ENCODE measurements at places on chromosomes 11 and 22. TPM values are rescaled to one million over a fixed set of nuclear protein-coding genes. Genes with fewer than 3 reads are reported as not detected.

P4HA3 gene
- total RNA-seq: 0.85 TPM

DNA sequence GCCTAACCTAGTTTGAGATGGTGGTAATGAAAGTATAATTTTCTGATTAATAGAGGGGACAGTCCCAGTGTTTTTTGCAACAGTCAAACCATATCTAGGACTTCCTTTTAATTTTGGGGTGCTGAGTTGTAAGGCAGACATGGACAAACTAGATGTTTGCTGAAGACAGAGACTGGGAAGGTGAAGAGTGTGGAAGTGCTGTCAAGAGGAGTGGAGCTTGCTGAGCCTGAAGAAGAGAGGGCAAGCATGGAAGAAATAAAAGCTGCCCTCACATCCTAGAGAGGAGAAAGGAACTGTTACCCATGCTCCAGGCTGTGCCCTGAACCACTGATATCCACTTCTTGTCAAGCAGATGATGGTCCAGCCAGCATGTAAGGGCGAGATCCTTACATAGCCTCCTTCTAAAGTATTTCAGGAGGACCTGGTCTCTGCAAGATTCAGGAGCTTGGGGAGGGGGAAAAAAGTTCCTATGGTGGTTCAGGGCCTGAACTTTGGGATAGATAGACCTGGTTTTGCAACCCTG lies 51.4 kb downstream of the PRR5L start:
- DNase-seq: no peak

- no peak for DNase-seq
Observed at GRCh38 chr22:35522225-35523149, 18.1 kb upstream of the RASD2 start.

DNA sequence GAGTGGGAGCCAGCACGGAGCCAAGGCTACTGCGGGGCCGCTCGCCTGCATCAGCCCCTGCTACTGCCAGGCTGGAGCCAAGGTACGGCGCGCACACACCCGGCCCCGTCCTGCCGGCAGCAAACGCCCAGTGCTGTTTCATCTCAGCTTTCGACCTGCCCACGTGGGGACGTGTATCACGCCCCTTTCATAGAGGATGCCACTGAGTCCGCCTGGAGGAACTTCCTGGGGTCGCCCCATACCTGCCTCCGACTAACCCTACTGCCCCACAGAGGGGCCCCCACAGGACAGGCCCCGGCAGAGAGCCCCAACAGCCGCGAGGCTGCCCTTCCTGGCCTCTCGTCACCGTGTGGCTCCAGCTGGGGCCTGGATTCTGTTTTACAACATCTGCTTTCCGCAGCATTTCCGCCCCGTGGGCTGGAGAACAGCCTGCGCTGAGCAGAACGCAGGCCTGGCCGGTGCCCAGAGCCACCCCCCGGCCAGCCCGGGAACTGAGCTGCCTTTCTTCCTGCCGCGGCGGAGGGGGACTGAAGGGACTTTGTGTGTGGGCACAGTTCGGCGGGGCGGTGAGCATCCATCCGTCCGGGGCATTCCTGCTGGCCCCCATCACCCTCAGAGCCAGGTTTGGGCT lies 22.9 kb upstream of the ARHGAP8 start:
- DNase-seq: no peak

All from foreskin keratinocyte (primary cell).